ENCODE measurements at places on chromosomes 4 and X. TPM values are rescaled to one million over a fixed set of nuclear protein-coding genes. Genes with fewer than 3 reads are reported as not detected.
A peak's percentile ranks its signal among the peaks of the same experiment; 100 is the strongest.

GRCh38 chr4:178414042-178414441 lies 971.8 kb upstream of the AGA start:
- DNase-seq = no peak

- no peak for DNase-seq
Measured at GRCh38 chr4:96729641-96730040, 889.7 kb downstream of the PDHA2 start.

GRCh38 chr4:13654162-13654797 lies 26.8 kb upstream of the BOD1L1 start:
- peak; percentile 52 for DNase-seq

Gene PCDH19
- total RNA-seq = not detected

Gene CT47A1
- total RNA-seq = not detected

Gene CT47B1
- total RNA-seq = not detected
